ENCODE measurements at places on chromosomes 2 and 18. TPM values are rescaled to one million over a fixed set of nuclear protein-coding genes. Genes with fewer than 3 reads are reported as not detected.

MARCO gene
- not detected for total RNA-seq

DPP10 gene
- total RNA-seq: not detected

G6PC2 gene
- total RNA-seq: not detected

SPATA3 gene
- total RNA-seq: not detected

MROH2A gene
- not detected for total RNA-seq

TEKT4 gene
- not detected for total RNA-seq
